Activated T-cell treated with anti-CD3 and anti-CD28 coated beads, Interleukin-2, amount 50 U/mL, for 4 hours (primary cell): ENCODE measurements at places on chromosomes 3 and 15. TPM values are rescaled to one million over a fixed set of nuclear protein-coding genes. Genes with fewer than 3 reads are reported as not detected.

DNA sequence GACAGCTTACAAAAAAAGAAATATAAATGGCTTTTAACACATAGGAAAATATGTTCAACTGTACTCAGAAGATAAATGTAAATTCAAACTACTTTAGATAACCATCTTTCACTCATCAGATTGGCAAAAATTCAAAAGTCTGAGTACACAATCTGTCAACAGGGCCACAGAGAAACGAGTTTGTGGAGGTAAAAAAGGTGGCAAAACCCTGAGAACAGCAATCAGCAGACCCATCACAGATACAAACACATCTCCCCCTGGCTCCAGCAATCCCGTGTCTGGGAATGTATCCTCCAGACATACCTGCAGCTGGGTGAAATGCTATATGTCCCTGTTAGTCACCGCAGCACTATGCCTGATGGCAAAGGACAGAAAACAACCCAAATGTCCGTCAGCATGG lies 149.5 kb downstream of the OSBPL10 start:
- no peak for DNase-seq

DNA sequence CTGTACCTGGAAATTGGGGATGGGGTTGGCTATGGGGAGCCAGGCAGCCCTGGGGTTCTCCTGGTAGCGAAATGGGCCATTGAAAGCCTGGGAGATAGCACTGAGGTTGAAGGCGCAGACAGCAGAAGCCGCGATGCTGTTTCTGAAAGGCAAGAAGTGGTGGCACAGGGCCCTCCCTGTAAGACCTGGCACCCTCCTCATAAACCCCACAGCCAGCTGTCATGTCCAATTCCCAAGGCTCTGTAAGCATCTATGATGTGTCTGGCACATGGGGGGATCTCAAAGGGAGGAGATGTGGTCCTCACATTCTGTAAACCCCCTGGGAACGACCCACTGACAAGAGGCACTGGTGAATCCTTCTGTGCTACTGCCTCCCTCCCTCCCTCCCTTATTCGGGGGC lies 104.0 kb downstream of the SEMA5B start:
- DNase-seq, result no peak

GRCh38 chr15:47688573-47689086 lies 28.7 kb upstream of the SEMA6D start:
- DNase-seq, result no peak

- no peak for DNase-seq
Observed at GRCh38 chr3:28290863-28291300, 49.5 kb downstream of the CMC1 start.

DNA sequence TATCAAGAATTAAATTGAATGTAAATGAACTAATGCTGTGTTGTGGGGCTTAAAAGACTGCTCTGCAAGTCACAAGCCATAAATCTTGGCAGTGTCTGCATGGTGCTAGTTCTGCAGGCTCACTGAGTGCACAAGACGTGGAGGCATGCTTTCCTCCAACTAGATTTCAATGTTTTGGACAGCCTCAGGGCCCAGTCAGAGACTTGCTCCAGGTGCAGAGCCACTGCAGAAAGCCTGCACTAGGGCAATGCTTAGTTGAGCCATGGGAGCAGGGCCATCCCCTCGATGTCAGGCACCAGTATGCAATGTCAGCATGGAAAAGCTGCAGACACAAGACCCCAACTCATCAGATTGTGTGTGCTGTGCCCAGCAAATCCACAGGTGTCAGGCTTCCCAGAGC lies 234.5 kb upstream of the CDIN1 start:
- no peak for DNase-seq

DNA sequence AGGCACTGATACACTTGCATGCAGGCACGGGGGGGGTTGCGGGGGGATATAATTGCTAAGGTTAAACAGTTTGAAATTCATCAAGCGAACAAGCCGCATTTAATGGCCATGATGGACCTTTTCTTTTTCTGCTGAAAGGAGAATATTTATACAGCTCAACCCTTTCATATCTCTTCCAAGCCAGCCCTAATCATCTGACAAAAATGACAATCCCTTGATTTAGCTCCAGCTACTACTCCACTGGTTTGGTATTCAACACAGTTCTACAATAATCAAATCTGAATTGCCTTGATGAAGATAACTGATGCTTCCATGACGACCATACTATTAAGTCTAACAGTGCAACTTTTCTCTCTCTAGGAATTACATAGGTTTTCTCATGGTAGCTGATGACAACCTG lies 374.9 kb downstream of the PLCL2 start:
- DNase-seq, result no peak

GRCh38 chr15:25787381-25787780 lies 75.7 kb downstream of the ATP10A start:
- DNase-seq, result no peak

The PRR20G gene
- not detected for total RNA-seq

- DNase-seq, result peak; percentile 8
Observed at GRCh38 chr3:182979674-182980191, 605 bp downstream of the DCUN1D1 start.

DNA sequence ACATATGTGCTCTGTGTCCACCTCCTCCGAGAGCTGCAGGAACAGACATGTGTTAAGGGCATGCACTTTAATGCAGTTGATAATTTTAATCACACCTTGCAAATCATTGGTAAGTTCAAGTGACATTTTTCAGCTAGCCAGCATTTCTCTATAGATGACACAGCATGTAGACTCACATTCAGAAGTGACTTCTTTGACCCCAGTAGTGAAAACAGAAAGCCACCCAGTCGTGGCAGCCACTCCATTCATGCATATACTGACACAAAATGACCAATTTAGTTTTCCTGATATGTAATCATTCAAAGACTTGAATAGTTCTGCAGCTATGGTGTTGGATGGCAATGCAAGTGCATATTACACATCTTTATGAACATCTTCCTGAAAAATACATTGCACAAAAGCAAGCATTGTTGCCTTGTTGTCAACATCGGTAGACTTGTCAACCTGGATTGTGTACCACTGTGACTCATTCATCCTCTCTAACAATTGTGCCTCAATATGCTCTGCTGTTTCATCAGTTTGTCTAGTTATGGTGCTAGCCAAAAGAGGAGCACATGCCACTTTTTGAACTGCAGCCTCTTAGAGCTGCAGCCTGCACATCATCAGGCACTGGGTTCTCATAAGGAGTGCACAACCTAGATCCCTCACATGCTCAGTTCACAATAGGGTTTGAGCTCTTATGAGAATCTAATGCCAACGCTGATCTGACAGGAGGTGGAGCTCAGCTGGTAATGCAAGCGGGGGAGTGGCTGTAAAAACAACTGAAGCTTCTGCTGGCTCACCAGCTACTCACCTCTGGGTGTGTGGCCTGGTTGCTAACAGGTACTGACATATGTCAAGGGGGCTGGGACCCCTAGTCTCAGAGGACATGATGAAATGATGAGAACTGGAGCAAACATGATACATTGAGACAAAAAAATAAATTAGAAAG lies 622.0 kb downstream of the PYDC2 start:
- DNase-seq, result no peak

DNA sequence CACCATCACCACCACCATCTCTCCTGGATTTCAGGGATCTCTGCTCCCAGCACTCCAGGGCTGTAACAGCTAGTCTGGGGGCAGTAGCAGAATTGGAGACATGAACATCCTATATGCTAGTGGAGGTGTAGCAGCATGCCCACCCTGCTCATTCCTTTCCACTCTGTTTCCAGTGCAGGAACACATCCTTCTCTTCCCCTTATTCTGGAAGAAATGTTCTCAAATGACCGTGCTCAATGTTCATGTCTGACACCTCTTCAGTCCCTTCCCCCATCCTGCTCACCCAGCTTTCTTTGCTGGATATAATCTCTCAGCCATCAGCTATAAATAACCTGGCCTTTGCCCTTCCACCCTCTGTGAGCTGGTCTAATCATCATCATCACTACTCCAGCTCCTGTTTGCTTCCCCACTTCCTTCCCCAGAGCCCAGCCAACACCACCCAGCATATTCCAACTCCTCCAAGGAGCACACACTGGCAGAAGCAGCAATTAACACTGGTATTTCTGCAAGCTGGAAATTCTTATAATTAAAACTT lies 31.1 kb downstream of the DCLK3 start:
- no peak for DNase-seq

- DNase-seq, result no peak
Observed at GRCh38 chr3:24519368-24520100, 24.9 kb upstream of the THRB start.

DNA sequence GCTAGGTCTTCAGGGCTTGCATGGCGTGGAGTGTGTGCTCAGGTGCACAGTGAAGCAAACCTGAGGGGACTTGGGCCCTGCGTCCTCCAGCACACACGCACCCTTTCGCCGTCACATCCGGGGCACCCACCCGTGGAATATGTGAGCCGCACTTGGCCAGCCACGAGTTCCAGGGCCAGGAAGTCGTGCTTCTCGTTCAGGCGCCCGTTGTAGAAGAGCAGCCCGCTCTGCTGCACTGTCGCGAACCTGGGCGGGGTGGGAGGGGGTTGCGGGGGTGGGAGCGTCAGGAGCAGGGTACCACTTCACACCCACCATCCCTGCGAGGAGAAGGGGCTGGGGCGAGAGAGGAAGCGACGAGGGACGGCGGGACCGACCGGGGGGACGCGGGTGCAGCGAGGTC lies 7.1 kb downstream of the CELSR3 start:
- peak; percentile 56 for DNase-seq

The THSD4 gene
- 0.11 TPM for total RNA-seq

The DCLK3 gene
- not detected for total RNA-seq

The RARRES1 gene
- total RNA-seq, result not detected

DNA sequence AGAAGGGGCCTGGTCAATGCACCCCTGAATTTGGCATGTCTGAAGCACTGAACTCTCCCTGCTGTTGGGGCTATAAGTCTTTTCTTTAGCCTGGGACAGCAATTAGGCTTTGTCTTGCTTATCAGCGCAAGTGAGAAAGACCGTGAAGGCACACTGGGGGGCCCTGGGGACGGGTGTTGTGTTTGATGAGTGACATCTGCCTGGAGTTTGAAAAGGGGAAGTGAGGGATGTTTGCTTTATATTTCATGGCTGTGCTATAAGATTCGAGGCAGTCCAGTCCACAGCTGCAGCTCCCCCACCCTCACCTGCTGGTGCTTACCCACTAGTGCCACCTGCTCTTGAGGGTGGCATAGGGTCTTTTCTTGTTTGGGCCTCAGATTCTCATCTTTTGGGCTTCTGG lies 44.8 kb downstream of the CEMIP start:
- no peak for DNase-seq

- DNase-seq, result no peak
Observed at GRCh38 chr3:70137366-70137765, 137.8 kb downstream of the SAMMSON start.

The PML gene
- total RNA-seq, result 34.9 TPM

The CD47 gene
- total RNA-seq, result 115 TPM

The TMEM266 gene
- total RNA-seq, result not detected
